ENCODE measurements at places on chromosomes 12 and 14.

GRCh38 chr12:88577537-88577936, 2.7 kb downstream of the KITLG start:
- no peak for DNase-seq

GRCh38 chr14:22887260-22887989, 4.4 kb downstream of the REM2 start:
- no peak for DNase-seq

- DNase-seq, result no peak
Observed at GRCh38 chr14:70696026-70696425, 54.3 kb downstream of the TTC9 start.

DNA sequence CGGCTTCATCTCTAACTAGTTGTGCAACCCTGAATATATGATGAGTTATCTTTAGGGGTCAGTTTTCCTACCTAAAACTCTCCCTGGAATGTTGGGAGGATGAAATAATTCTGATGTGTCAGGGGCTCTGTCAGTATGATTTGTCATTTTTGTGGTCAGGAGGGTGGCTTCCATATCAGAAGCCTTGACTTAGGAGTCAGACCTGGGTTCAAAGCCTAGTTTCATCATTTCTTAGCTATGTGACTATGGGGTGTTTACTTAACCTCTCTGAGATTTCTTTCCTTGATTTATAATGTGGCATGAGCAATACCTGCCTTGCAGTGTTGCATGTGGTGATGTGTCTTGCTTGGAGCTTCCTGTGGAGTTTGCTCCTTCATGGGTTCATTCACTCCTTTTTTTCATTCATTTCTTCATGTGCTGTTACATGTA, 146.8 kb downstream of the CHST11 start:
- DNase-seq, result no peak

DNA sequence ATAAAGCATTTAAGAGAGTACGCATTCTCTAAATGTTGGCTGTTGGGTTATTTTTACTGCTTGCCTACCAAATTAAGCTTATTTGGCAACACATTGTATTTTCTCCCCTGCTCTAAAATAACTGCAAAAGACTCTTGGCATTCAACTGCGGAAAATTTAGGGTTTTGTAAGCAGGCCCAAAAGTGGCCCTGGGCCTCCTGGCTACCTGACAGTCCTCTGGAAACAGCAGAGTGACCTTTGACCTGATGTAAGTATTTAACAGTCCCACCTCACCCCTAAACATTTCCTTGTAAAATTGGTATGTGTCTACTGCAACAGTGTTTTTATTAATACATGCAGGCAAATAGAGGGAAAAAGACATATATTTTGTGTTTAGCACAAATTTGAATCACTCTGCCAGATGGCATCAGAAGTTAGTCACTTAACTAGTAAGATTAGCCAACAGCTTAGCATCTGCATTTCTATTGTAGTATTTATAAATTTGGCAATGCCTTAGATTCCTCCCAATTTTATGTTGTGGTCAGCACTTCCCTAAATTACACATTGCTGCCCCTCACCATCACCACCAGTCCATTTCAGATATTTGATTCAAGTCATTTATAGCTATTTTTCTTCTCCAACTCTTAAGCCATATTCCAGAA, 11.2 kb downstream of the LLPH start:
- no peak for DNase-seq

DNA sequence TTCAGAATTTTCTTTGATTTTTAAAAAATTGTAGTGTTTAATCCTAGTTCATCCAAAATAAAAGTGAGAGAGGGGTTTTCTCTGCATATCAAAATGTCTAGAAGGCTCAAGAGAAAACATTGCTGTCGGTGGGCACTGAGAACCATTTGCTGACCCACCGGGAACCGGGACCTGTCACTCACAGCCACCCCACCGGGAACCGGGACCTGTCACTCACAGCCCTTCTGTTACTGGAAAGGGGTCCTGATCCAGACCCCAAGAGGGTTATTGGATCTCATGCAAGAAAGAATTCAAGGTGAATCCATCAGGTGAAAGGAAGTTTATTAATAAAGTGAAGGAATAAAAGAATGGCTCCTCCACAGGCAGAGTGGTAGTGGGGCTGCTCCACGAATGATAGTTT, 106.0 kb upstream of the SFSWAP start:
- no peak for DNase-seq

Measured in WERI-Rb-1 (cell line).